Stomach (tissue), 19 donors: ENCODE measurements at places on chromosomes 3 and 15. TPM values are rescaled to one million over a fixed set of nuclear protein-coding genes. Genes with fewer than 3 reads are reported as not detected.

Gene ELL3
- polyA plus RNA-seq: 14.2 TPM

Gene POPDC2
- polyA plus RNA-seq: 5.6 TPM

GRCh38 chr3:16307832-16308531 lies 43.0 kb downstream of the OXNAD1 start:
- DNase-seq: no peak

DNA sequence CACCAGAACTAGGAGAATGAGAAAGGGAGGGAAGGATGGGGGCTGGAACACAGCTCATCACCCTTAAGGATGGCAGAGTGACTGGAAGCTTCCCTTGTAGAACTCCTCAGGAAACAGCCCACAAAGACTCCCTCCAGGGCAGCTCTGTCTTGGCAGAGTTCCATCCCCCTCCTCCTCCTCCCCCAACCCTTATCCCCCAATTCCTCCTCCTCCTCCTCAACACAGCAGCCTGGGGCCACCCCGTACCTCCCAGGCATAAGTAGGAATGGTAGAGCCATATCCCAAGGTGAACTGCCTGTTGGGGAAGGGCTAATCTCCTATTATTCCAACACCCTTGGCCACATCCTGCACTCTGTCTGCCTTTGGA lies 38.8 kb downstream of the ADCY5 start:
- no peak for DNase-seq

- peak; percentile 18 for DNase-seq
Measured at GRCh38 chr3:123491966-123492587, 43.2 kb upstream of the ADCY5 start.

DNA sequence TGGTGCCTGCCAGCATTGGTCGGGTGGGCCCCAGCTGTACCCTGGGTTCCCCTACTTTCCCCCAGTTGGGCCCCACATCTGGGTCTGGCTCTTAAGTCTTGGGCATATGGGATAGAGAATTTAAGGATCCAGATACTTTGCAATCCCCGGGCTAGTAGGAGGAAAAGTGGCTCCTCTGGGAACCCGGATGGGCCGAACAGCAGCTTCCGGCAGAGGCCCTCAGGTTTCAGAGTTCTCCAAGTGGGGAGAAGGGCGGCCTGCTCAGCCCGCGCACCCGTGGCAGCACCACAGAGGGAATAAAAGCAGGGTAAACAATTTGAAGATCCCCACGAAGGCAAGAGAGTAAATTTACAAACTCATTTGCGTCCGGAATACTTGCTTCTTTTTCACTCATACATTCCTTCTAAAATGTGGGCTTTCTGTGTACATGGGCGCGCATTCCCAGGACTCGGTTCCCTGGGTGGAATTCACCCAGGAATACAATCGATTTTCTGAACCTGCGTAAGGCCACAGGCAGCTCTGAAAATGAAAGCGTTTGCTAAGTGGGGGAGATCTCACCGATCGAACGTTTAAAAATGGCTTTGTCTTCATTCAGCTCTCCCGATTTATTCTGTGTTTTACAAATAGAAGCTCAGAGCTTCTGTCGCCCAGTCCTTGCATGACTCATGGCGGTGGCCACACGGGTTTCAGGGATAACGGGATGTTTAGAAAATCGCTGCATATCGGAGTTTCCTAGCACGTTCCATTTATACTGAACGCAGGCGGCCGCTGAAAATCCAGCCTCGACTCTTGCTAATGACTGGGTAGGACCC lies 74.0 kb upstream of the POLG start:
- no peak for DNase-seq

DNA sequence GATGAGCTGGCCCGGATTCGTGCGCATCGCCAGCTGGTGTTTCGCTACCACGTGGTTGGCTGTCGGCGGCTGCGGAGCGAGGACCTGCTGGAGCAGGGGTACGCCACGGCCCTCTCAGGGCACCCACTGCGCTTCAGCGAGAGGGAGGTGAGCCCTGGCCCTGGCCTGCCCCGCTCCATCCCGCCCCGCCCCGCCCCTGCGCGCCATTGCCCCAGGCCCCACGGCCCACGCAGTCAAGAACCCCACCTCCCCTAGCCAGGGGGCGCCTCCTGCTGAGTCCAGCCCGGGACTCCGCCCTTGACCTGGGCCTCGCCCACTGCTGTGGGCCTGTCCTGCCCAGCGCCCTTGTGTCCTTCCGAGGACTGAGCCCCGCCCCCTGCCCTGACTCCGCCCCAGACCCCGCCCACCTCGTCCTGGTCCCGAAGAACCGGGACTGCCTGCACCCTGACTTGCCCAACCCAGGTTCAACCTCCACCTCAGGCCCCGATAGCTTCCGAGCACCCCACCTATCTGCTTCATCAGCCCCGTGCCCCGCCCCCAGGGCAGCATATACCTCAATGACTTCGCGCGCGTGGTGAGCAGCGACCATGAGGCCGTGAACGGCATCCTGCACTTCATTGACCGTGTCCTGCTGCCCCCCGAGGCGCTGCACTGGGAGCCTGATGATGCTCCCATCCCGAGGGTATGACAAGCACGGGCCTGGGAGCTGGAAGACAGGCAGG lies 14.8 kb downstream of the NT5DC2 start:
- peak; percentile 58 for DNase-seq

GRCh38 chr3:112973325-112974177 lies 1.4 kb downstream of the CD200R1 start:
- no peak for DNase-seq

GRCh38 chr3:47399531-47400270 lies 18.9 kb downstream of the PTPN23 start:
- DNase-seq: no peak
